ENCODE measurements at places on chromosomes 6 and 20.

- no peak for DNase-seq
- no peak overlapping the region for H3K4me3 ChIP-seq
- peaks cover 3% of the 10 kb centered on the region for H3K36me3 ChIP-seq
- H3K27ac ChIP-seq, result peak overlapping the region; percentile 12
- H3K4me1 ChIP-seq, result peaks cover 61% of the 10 kb centered on the region
Measured at GRCh38 chr6:109092074-109092473, 2.6 kb downstream of the SESN1 start.

GRCh38 chr6:3808759-3809514, 40.2 kb upstream of the FAM50B start:
- DNase-seq, result no peak
- H3K27me3 ChIP-seq, result peaks cover 26% of the 10 kb centered on the region

DNA sequence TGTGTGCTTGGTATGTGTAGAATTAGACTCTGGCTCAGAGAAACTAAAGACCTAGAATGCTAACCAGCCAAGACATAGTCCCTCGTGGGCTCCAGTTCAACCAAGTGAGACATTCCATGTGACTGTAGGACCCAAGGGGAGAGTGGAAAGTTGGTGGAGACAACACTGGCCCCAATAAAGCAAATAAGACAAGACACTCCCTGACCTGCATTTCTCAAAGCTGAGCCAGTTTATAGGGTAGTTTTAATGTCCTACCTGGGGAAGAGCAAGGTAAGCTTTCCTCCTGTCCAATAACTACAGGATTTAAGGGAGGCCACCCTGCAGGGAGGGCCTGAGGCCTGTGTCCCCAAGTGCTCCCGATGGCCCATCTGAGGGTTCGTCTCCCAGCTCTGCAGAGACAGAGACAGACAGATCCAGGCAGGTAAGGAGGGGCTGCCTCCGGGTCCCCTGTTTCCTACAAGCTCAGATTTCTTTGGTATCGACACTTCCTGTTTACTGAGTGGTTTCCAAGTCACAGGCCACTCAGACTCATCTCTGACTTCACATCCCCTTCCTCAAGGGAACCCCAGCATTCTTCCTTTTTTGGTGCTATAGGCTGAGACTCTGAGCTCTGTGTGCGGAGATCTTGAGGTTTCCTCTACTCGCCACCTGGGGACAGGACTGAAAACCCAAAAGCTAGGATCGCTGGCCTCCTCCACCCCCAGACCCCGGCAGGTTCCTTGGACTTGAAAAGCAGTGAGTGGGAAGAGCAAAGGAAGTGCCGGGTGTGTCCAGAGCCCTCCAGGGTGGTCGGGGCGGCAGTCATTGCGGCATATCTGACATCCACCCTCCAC, 92.4 kb downstream of the PRND start:
- H3K36me3 ChIP-seq, result peaks cover 5% of the 10 kb centered on the region
- peak overlapping the region; percentile 100 for H3K27ac ChIP-seq
- H3K4me1 ChIP-seq, result peaks cover 90% of the 10 kb centered on the region
- H3K4me3 ChIP-seq, result peak overlapping the region; percentile 94

- H3K4me1 ChIP-seq, result no peaks in the 10 kb centered on the region
- DNase-seq, result no peak
Measured at GRCh38 chr6:55069132-55069781, 105.1 kb upstream of the HCRTR2 start.

- no peaks in the 10 kb centered on the region for H3K4me1 ChIP-seq
- no peak overlapping the region for H3K4me3 ChIP-seq
- no peak overlapping the region for H3K27ac ChIP-seq
- no peaks in the 10 kb centered on the region for H3K36me3 ChIP-seq
- H3K27me3 ChIP-seq, result no peaks in the 10 kb centered on the region
Measured at GRCh38 chr6:84667252-84668213, 96.9 kb downstream of the TBX18 start.

DNA sequence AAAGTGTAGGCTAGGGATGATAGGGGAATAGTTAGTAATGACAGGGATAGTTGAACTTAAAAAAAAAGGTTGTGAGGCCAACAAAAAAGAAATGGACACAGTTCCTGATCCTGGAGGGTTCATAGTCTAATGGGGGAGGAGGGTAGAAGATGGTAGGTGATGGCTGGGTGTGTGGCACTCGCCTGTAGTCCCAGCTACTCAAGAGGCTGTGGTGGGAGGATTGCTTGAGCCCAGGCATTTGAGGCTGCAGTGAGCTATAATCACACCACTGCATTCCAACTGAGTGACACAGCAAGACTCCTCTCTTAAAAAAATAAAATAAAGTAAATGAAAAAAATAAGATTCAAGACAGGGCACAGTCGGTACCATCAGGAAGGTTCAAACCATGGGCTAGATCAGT, 2.4 kb upstream of the MICB start:
- H3K27ac ChIP-seq, result peak overlapping the region; percentile 80
- H3K27me3 ChIP-seq, result no peaks in the 10 kb centered on the region
- peaks cover 68% of the 10 kb centered on the region for H3K4me1 ChIP-seq
- peak overlapping the region; percentile 95 for H3K4me3 ChIP-seq
- DNase-seq, result no peak
- H3K36me3 ChIP-seq, result no peaks in the 10 kb centered on the region

- H3K27ac ChIP-seq, result no peak overlapping the region
- no peak overlapping the region for H3K4me3 ChIP-seq
- H3K4me1 ChIP-seq, result no peaks in the 10 kb centered on the region
- peaks cover 24% of the 10 kb centered on the region for H3K27me3 ChIP-seq
- H3K36me3 ChIP-seq, result no peaks in the 10 kb centered on the region
- DNase-seq, result no peak
Measured at GRCh38 chr6:84019141-84019841, 14.3 kb upstream of the MRAP2 start.

- H3K27me3 ChIP-seq, result no peaks in the 10 kb centered on the region
- peaks cover 42% of the 10 kb centered on the region for H3K4me1 ChIP-seq
- H3K36me3 ChIP-seq, result peaks cover 14% of the 10 kb centered on the region
- no peak overlapping the region for H3K4me3 ChIP-seq
Measured at GRCh38 chr6:89952105-89952671, 57.9 kb downstream of the GJA10 start.

DNA sequence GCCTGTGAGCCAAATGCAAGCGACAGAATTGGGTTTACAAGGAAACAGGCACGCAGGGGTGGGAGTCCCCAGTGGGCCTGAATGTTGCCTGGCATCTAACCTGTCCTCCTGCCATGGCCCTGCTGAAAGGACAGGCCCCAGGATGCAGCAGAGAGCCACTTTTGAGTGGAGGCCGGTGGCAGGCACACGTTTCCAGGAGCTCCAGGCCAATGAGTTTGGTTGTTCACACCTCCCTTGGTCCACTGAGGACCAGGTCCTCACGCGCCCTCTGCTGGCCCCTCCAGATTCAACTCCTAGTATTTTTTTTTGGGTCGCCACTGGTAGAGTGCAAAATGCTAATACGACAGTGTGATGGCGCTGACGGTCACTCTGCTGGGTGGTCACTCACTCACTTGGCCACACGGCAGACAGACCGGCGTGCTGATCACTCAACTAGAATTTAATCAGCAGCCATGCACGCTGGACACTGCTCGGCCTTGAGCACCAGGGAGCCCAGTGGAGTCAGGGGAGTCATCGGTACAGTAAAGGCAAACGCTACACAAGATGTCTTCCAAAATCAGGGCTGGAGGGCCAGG, 81.7 kb upstream of the NFATC2 start:
- H3K27me3 ChIP-seq, result peaks cover 19% of the 10 kb centered on the region
- H3K4me1 ChIP-seq, result no peaks in the 10 kb centered on the region
- no peak overlapping the region for H3K27ac ChIP-seq
- DNase-seq, result peak; percentile 38

DNA sequence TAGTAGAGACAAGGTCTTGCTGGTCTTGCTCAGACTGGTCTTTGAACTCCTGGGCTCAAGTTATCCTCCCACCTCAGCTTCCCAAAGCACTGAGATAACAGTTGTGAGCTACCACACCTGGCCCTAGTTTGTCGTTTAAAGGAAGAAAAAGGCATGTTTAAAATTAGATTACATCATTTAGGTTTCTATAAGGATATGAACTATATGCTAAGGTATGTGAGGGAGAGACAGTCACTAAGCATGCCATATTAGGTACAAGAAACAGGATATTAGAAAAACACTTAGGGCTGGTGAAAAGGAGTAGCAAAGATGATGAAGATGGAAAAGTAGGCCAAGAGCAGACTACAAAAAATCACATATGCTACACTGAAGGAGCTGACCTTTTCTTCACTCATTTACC, 106.4 kb downstream of the ASCC3 start:
- no peaks in the 10 kb centered on the region for H3K27me3 ChIP-seq
- no peak overlapping the region for H3K4me3 ChIP-seq
- no peak overlapping the region for H3K27ac ChIP-seq
- no peak for DNase-seq
- no peaks in the 10 kb centered on the region for H3K36me3 ChIP-seq
- no peaks in the 10 kb centered on the region for H3K4me1 ChIP-seq

DNA sequence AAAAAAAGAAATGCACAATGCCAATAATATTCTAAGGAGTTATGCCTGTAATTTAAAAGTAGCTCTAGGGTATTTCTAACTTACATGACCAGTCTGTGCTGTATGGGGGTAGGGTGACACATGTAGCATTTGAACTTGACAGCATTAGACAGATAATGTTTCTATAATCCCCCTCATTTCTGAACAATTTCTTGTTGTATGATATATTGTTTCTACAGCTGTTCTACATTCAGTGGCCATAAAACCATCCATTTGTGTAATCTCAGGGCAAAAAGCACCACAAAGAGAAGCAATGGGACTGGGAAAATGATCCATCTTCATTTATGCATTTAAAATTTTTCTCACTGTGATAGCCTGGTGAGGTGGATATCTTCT, 767.8 kb downstream of the TFAP2A start:
- no peak overlapping the region for H3K27ac ChIP-seq
- H3K4me3 ChIP-seq, result no peak overlapping the region
- DNase-seq, result no peak
- H3K27me3 ChIP-seq, result no peaks in the 10 kb centered on the region
- H3K36me3 ChIP-seq, result no peaks in the 10 kb centered on the region
- no peaks in the 10 kb centered on the region for H3K4me1 ChIP-seq

- H3K36me3 ChIP-seq, result peaks cover 16% of the 10 kb centered on the region
- H3K4me1 ChIP-seq, result no peaks in the 10 kb centered on the region
- DNase-seq, result no peak
- no peak overlapping the region for H3K27ac ChIP-seq
- H3K4me3 ChIP-seq, result no peak overlapping the region
Measured at GRCh38 chr6:160477901-160478300, 129.7 kb downstream of the SLC22A3 start.

DNA sequence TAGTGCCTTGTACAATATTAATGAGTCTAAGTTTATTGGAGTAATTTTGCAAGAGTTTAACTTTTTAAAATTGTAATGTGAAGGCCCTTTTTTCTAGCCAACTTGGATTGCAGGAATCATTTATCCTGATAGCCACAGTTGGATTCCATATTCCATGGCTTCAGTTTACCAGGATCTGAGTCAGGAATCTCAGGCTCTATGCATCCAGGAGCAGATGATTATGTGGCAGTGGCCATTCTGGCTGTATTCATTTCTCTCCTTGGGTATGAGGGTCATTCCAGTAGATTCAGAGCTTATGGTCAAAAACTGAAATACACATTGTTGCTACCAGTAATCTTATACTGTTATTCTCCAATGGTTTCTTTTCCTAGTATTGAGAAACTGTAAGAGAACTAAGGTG, 2.9 kb downstream of the AIG1 start:
- H3K36me3 ChIP-seq, result no peaks in the 10 kb centered on the region
- peaks cover 16% of the 10 kb centered on the region for H3K4me1 ChIP-seq
- H3K4me3 ChIP-seq, result no peak overlapping the region

DNA sequence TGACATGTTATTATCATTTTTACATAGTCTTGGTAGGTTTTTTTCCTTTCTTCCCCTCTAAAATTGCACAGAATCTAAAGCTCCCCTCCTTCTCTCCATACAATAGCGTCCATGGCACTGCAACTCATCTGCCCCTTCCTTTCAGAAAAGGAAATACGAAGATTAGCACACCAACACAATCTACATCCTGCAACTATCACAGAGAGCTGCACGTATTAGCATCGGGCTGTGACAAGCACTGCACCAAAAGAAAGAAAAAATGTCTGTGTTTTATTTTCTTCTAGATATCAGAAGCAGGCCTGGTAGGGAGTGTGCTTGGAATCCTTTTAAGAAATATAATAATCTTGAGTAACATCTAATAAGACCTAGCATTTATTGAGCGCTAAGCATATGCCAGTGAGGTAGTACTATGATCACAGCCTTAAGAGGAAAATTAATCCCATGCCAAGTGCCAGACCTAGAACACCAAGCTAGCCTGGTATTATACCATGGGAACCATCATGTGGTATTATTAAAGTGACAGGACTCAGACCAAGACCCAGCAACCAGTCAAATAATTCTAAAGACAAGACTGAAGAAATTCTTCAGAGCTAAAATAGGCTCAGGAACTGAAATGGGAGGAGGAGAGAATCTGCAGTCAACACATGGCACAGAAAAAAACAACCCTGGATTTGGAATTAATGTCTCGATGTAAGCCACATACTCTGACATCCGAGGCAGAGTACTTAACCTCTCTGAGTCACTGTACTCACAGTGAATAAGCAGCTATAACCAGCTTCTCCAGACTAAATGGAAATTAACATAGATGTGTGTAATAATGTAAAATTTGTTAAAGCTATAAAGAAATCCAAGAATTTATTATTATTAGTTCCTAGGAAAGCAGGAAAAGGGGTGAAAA, 124.3 kb downstream of the IPCEF1 start:
- peak overlapping the region; percentile 17 for H3K27ac ChIP-seq
- no peak for DNase-seq
- peaks cover 4% of the 10 kb centered on the region for H3K4me1 ChIP-seq
- no peak overlapping the region for H3K4me3 ChIP-seq

GRCh38 chr6:57283106-57283505, 34.3 kb upstream of the PRIM2 start:
- H3K4me3 ChIP-seq, result no peak overlapping the region
- peaks cover 31% of the 10 kb centered on the region for H3K27me3 ChIP-seq
- DNase-seq, result no peak
- no peaks in the 10 kb centered on the region for H3K36me3 ChIP-seq
- H3K27ac ChIP-seq, result no peak overlapping the region
- no peaks in the 10 kb centered on the region for H3K4me1 ChIP-seq

DNA sequence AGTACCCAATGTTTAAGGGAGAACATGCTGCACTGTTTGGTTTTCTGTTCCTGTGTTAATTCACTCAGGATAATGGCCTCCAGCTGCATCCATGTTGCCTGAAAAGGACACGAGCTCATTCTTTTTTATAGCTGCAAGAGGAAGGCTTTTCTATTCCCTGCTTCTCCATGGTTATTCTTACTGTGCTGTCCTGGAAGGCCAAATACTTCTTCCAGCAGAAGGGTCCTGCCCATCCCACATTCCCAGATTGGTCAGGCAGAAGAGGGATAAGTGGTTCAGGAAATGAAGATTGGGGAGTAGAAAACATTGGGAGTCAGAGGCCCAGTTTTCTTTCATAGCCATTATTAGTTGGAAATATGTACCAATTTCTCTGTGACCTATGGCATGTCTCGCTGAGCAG, 122.4 kb downstream of the TCP11 start:
- peaks cover 21% of the 10 kb centered on the region for H3K36me3 ChIP-seq
- H3K4me3 ChIP-seq, result no peak overlapping the region
- H3K4me1 ChIP-seq, result no peaks in the 10 kb centered on the region
- H3K27ac ChIP-seq, result no peak overlapping the region

Data from naive B cell (primary cell).